ENCODE measurements at places on chromosomes 5 and 9.

GRCh38 chr5:92081958-92082712, 699.0 kb upstream of the ARRDC3 start:
- no peak for DNase-seq

GRCh38 chr5:62343428-62343827, 37.4 kb downstream of the KIF2A start:
- DNase-seq: no peak

DNA sequence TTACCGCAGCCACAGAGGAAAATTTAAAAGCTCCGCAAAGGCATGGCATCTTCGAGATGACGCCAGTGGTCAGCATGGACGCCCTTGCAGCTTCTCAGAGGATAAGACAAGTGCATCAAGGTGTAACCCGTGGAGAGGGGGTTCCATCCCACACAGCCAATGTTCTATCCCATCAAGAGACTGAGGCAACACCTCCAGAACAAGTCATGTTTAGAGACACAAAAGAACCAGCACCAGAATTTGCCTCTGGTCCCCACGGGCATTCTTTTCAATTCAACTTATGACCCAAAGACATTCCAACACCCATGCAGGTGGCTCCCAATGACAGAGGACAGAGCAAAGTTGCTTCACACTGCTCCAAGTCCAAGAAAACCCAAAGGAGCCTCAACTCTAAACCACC, 20.7 kb downstream of the ROR2 start:
- no peak for DNase-seq

DNA sequence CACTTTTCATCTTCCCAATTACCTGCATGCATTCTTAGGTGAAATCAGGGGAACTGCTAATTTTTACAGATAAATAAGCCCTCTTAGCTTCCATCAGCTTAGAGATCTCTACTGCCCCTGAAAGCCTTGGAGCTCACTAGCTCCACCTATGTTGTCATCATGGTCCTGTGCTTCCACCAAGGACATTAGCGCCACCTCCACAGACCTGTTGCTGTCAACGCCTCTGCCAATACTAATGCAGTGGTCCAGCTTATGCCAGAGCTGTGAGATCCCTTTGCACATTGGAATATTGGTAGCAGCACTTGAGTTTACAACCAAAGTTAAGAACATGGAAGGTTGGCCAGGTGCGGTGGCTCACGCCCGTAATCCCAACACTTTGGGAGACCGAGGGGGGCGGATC, 7.7 kb upstream of the SHISAL2B start:
- DNase-seq: no peak

DNA sequence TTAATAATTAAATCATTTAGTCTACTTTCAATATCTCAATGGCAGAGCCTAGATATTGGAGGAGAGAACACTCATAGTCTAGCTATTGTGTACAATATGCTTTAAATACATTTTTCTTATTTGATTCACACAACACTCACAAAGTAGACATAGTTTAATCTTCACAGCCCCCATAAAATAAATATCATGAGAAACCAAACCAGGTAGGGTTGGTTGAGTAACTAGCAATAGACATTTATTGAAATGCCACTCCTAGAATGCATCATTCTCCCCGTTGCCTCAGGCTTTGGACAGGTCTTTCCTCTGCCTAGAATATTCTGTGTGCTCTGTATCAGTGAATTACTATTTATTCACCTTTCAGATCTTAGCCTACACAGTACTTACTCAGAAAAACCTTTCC, 141.9 kb downstream of the CEMIP2 start:
- no peak for DNase-seq

DNA sequence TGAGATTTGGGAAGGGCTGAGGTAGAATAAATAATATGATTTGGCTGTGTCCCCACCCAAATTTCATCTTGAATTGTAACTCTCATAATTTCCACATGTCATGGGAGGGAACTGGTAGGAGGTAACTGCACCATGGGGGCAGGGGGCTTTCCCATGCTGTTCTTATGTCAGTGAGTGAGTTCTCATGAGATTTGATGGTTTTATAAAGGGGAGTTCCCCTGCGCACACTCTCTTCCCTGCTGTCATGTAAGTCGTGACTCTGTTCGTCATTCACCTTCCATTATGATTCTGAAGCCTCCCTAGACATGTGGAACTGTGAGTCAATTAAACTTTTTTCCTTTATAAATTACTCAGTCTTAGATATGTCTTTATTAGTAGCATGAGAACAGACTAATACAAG, 115.5 kb upstream of the STARD4 start:
- no peak for DNase-seq

DNA sequence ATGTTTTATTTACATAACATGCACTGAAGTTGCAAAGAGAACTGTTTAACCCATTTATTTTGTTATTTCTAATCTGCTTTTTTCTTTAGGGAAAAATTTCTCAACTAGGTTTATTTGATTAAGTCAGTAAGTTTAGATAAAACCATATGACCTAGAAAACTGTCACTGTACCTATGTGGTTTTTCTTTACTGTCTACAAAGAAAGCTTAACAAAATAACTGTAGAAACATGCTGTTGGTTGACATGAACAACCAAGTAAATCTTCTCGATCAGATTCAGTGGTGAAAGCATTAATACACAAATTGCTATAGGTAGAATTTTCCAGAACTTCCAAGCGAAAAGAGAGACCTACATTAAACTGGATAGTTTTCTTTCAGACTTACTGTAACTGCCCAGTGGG, 137.4 kb downstream of the PCSK5 start:
- DNase-seq: no peak

- DNase-seq: no peak
Measured at GRCh38 chr5:181203777-181204112, 1.3 kb downstream of the TRIM7 start.

All from gastrocnemius medialis (tissue), 4 donors.